NCI-H187 (cell line): ENCODE measurements at places on chromosomes 2 and 18.

DNA sequence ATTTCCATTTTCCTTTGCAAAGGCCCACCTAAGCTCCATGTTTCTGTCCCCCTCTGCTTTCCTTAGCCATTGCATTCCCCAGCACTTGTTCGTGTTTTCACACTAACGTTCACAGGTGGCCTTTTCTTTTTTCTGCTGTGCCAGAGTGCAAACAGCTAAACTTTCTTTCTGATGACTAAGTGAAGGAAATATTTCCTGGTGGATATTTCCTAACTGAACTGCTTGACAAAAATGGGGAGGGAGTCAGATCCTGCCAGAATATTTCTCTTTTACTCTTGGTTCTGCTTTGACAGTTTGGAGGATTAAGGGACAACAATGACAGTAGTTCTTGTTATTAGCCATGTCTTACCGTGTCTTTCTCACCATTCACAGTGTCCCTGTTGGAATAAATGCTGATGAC, 344.0 kb downstream of the ARHGAP15 start:
- no peak for DNase-seq

DNA sequence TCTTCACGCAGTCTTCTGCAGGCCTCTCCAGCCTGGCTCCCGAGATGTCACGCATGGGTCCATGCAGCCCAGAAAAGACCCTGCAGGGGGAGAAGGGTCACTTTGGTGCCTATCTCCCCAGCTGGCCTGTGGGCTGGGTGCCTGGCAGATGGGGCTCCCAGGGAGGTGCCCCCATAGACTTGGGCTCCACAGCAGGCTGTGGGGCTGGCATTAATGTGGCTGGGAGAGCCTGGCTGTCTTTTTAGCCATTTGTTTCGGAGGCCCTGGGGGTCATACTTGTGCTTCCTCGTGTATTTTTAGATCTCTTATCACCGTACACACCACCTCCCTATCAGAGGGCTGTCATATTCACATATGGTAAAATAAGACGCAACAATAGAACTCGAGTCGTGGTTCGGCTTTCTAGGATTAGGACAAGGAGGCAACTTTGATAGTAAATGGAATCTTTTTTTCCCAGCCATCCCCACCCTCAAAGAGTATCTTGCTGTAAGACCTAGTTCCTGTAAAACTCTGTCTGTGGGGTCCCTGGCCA, 74.5 kb downstream of the LRRFIP1 start:
- DNase-seq, result no peak

DNA sequence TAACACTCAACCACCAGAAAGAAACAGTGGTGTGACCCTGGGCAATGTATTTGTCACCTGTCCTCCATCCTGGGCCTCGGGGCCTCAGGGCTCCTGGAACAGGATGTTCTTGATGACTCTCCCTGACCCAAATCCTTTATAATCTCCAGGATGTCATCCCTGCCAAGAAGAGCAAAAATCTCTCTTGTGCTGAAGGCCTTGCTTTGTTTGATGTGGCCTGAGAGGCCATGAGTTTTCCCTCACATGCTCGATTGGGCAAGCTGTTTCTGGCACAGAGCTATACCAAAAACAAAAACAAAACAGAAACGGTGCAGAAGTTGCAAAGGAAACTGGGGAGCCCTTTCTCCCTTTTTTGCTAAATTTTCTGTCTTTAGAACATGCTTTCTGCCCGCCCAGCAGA, 35.7 kb upstream of the ST3GAL5 start:
- DNase-seq, result no peak

- no peak for DNase-seq
Observed at GRCh38 chr2:213214209-213214608, 62.8 kb upstream of the IKZF2 start.

DNA sequence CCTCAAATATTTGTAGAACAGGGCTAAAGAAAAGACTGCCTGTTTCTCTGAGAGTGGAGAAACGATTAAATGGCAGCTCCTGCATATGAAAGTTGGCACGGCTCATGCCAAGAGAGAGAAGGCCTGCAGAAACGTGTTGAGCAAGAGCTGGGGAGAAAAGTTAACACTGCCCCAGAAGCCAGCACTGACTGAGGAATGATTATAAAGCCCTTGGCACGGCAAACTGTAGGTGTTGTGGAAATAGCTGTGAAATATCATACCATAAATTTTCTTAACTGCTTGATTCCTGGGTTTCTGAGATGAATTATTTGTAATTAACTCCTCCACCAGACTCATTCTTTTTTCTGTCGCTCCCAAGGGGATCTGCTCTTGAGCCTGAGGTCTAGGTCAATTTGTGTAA, 4.3 kb downstream of the FRZB start:
- no peak for DNase-seq

- DNase-seq, result no peak
Observed at GRCh38 chr2:197516393-197516761, 511 bp downstream of the MOB4 start.

DNA sequence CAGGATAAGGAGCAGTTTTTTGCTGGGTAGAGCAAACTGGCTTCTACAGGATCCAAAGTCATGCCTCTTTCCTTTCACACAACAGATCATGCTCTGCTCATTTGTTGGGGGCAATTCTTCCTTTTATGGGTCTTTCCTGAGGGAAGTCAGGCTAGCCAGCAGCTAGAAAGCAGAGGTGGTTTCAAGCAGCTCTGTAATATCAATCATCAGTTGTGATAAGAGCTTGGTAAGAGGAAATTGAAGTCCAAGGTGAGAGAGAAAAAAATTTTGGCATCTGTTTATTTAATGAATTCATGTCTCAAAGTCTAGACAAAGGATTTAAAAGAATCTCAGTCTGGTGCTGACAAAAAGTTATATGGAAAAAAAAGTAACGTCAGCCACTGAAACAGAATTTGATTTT, 6.2 kb downstream of the TMEM87B start:
- DNase-seq, result no peak
